ENCODE measurements at places on chromosomes 5 and 9.

DNA sequence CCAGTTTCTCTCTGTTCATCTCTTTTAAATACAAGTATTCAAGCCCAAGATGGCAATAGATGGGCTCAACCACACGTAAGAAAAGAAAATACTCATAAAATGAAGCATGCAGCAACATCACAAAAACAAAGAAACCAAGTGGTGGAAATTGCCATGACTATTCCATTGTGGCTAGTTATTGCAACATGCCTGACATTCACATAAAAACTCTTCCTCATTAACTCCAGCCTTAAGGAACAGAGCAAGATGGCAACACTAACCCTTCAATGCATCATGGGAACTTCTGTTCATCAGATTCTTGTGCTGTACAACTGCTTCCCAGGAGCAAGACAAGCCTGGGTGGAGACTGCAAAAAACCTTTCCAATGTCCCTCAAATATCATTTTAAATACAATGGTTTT is 1.4 kb upstream of the GLIS3 start:
- no peak for DNase-seq

DNA sequence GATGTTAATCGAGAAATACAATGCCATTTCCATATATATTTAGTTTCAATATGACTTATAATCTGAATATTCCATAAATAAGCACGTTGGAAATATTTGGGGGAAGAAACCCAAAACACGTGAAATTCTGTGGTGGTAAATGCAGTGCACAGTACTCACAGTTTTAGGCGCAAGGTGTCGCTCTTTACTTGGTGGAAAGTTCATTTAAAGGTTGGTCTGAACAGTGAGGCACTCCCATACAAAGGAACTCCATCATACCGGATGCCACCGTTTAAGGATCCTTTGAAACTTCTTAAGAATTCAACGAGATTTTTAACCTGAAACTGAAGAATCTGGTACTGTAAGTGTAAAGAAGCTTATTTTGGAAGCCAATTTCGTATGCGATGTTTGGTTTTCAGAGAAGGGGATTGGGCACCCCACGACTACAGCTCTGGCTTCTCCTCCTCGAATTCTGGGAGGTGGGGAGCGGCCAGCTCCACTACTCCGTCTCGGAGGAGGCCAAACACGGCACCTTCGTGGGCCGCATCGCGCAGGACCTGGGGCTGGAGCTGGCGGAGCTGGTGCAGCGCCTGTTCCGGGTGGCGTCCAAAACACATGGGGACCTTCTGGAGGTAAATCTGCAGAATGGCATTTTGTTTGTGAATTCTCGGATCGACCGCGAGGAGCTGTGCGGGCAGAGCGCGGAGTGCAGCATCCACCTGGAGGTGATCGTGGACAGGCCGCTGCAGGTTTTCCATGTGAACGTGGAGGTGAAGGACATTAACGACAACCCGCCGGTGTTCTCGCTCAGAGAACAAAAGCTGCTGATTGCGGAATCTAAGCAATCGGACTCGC is at the start of gene PCDHA11:
PCDHA11 (plus strand) TSS at position 237 of the 834 bp plus-strand sequence; CDS start at position 384, 147 bp downstream.
- DNase-seq, result no peak

- DNase-seq, result no peak
Measured at GRCh38 chr9:113508111-113508749, 44.7 kb downstream of the RGS3 start.

DNA sequence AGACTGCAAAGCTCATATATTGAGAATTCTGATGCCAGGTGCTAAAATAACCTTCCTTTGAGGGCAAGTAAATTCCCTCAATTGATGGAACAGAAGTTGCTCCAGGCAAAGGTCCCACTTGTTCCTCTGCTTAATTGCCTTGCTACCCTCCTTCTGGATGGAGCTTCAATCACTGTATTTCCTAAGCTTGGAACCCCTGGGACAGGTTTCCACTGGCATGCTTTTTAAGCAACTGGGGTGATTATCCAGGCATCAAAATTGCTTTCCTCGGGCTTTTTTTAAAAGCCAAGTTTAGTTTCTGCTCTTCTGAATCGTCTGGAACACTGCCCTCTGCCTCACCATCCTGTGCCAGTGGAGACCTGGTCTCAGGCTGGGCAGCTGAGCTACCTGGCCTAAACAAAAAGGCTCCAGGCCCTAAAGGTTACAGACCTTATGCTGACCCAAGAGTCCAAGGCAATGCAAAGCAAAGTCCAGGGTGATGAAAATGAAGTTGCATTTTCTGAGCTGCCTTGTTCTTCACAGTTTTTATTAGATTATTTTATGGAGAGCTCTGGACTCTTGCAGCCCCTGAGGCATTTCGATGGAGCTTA is 167.9 kb upstream of the CD180 start:
- DNase-seq, result no peak

- DNase-seq, result no peak
Measured at GRCh38 chr9:128206484-128206883, 3.3 kb downstream of the DNM1 start.

GRCh38 chr9:33311953-33312352 is 21.6 kb downstream of the NFX1 start:
- DNase-seq, result no peak

GRCh38 chr9:121765021-121765950 is 113.9 kb downstream of the DAB2IP start:
- no peak for DNase-seq

DNA sequence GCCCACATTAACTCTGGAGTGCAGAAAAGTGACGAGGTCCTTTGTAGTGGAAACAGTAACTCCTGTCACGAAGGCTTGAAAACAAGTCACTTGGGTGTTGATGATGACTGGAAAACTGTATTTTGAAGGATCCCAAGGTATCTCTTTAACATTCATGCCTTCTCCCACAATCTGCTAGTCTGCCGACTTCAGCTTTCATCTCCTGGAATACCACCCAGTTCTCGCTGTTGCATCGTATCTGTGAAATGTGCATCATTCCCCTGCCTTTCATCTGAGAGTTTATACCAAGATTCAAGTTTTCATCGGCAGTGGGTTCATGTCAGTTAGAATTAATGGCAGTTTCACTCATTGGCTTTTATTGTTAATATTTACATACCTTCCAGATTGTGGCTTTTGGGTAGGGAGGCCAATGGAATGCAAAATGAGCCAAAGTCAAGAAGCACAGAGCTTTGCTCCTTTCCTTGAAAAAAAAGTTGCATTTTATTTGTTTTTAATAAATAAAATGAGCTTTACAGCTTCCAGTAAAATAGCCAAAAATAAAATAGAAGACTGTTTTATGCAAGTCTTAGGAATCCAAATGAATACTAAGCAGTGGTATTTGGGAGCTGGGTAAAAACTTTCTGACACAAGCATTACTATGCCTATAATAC is 575.2 kb upstream of the WWC1 start:
- DNase-seq, result no peak

DNA sequence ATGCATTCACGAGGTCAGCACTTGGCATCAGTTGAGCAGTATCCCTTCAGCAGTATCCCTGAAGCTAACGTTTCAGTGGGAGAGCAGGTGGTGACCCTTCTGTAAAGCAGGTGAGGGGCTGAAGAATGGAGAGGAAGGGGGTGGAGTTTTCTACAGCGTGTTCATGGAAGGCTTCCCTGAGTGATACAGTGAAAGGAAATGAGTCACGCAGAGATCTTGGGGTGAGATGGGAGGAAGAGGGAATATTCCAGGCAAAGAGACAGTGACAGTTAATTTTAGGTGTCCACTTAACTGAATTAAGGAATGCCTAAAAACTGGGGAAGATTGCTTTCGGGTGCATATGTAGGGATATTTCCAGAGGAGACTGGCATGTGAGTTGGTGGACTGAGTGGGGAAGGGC is 25.7 kb downstream of the TAS2R1 start:
- no peak for DNase-seq

- DNase-seq, result no peak
Measured at GRCh38 chr5:10621832-10622231, 58.0 kb downstream of the ANKRD33B start.

- DNase-seq, result no peak
Measured at GRCh38 chr9:130888146-130888885, 8.3 kb downstream of the QRFP start.

DNA sequence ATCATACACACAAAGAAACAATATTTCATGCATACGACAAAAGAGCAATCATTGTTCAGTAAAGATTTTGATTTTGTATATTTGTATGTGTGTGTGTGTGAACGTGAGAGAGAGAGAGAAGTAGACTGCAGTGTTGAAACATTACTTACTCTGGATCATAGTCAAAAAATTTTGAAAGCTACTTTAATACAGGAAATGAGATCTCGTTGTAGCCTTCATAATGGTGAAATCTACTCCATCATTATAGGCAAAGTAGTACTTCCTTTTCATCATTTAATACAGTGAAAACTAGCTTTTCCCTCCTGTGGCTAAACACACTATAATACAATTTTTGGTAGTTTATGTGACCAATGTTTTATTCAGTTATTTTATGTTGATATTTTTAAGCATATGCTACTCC is 1427.7 kb upstream of the C9orf72 start:
- DNase-seq, result no peak

DNA sequence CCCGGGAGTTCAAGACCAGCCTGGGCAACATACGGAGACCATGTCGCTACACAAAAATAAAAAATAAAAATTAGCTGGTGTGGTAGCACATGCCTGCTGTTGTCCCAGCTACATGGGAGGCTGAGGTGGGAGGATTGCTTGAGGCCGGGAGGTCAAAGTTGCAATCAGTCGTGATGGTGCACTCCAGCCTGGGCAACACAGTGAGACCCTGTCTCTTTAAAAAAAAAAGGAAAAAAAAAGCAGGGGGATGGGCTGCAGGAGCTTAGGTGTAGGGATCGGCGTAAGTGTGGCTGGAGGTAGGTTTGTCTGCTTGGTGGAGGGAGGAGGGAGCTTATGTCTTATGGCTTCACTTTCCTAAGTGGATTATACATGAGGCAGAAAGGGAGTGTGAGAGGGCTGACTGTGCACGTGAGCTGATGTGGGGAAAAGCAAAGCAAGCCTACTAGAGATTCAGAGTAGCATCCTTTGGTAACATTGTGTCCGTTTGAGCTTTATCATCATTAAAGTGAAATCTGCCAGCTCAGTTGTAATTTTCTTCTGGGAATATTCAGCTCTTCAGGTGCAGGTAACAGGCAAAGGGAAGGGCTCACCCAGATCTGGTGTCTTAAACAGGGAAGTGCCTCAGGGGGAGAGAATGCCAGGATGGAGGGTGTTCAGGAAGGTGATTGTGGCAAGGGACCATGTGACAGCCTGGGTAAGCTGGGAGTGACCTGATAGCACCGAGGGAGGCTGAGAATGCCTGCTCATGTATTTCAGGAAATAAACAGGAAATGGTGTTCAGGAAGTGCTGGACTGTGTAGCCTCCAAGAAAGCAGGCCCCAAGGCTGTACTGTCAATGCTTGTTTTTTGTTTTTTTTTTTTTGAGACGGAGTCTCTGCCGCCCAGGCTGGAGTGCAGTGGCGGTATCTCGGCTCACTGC is 17.6 kb upstream of the SETX start:
- no peak for DNase-seq

DNA sequence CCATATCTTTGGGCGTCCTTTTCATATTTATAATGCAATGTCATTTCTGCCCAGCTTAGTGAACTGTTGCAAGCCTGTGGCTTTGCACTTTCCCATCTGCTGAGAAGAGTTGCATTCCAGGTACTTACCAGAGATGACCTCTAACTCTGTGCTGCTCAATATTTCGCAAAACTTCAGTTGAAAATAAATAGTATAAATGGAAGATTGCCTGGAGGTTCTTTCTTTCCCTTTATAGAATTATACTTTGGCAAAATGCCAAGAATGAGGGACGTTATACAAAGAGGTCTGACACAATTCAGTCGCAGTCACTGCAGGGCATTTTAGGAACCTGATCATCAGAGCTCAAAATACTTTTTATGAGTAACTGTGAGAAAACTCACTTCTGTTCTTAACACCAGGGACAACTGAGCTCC is 18.9 kb upstream of the VLDLR start:
- no peak for DNase-seq
